ENCODE measurements at places on chromosomes 1 and 21.

- peak; percentile 34 for DNase-seq
Observed at GRCh38 chr1:19647643-19648042, 3.5 kb downstream of the NBL1 start.

DNA sequence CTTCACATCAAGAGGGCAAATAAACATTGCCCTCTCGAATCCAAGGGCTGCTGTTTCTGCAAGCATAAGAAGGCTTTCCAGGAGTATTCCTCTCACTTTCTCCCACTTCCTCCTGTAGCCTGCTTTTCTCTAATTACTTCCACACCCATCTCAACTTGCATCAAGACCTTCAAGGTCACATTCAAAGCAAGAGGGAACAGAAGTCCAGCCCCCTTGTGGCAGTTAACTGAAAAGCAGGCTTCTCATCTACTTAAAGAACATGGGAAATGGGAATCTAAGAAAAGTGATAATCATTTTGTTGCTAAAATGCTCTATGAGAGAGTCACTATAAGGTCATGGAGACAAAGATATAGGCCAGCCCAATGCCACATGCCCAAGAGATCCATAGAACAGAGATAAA is 874.4 kb downstream of the KCNT2 start:
- DNase-seq = peak; percentile 10

DNA sequence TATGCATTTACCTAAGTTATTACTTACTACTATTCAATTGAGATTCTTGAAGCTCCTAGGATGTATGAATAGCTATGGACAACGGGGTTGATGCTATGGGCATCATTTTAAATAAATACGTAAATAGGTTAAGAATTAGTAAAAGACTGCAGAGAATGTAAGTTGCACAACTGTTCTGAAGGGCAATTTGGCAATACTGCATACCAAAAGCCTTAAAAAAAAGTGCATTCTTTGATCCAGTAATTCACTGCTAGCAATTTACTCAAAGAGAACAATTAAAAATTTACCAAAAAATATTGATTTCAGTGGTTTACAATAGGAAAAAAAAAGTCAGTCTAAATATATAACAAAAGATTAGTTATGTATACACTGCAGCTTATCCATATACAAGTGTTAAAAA is 3.5 kb downstream of the ARPC5 start:
- no peak for DNase-seq

GRCh38 chr1:31063631-31064030 is 1.9 kb downstream of the PUM1 start:
- no peak for DNase-seq

DNA sequence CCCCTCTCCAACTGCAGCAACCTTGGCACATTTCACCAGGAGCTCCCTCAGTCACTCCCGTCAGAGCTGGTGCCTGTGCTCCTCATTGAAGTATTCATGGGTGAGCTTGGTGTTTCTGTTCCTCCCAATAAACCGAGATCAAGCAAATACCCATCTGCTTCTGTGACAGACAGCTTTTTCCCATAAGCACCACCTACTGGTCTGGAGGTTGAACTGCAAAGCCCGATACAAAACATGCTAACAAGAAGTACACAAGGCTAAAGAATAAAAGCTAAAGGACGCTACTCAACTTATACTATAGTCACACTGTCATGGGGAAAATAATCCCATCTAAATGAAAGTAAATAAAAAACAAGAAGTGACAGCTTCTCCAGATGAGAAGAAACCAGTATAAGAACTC is 111.9 kb upstream of the C21orf91 start:
- no peak for DNase-seq

GRCh38 chr1:91619881-91620280 is 119.2 kb downstream of the CDC7 start:
- DNase-seq = no peak

DNA sequence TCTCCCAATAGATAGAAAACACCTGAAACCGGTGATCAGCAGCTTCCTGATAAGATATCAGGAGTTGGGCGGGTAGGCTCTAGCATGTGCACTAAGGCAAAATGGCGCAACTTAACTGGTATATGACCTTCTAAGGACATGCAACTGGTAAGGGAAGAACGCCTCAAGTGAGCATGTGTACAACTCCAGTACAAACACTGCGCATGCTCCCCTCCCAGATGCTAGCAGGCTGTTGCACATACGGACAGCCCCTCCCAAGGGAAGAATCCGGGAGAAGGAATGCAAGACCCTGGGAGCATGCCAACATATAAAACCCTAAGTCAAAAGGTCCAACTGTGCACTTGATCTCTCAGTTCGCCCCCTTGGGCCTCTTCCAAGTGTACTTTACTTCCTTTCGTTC is 110.8 kb downstream of the TSEN15 start:
- no peak for DNase-seq

DNA sequence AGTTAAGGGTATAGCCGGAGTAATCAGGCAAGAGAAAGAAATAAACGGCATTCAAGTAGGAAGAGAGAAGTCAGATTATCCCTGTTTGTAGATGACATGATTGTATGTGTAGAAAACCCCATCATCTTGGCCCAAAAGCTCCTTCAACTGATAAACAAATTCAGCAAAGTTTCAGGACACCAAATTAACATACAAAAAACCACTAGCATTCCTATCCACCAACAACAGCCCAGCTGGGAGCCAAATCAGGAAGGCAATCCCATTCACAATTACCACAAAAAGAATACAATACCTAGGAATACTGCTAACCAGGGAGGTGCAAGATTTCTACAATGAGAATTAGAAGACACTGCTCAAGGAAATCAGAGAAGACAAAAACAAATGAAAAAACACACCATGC is 45.3 kb downstream of the MAST2 start:
- DNase-seq = no peak

DNA sequence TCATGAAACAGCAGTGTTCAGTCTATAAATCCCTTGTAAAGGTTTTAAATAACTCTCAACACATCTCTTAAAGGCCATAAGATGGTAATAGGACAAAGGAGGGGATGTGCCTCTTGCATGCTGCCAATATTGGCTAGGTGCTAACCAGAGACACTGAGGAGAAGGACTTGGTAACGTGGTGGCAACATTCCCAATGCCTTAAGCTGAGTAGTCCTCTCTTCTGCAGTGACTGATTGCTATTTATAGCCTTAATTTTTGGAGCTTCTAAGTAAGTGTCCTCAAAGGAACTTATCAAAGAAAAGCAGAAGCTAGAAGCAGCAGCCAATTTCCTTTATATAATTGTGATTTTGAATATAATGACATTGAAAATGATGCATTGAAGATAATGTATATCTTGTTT is 63.0 kb downstream of the DPT start:
- no peak for DNase-seq

DNA sequence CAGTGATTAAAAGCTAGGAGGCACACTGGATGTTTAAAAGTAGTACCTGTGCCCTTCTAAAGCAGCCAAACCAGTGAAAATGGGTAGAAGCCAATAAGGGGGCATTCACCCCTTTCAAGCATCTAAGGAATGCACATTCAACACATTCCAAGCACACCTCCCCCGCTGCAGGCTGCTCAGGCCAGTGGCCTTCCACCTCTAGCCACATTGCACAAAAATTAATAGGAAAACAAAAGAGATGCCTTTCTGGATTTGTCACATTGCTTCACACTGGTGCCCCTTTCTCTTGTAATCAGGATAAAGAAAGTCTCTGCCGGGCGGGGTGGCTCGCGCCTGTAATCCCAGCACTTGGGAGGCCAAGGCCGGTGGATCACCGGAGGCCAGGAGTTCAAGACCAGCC is 834.0 kb downstream of the USP25 start:
- DNase-seq = no peak
